Dorsolateral prefrontal cortex (tissue), 122 donors: ENCODE measurements at places on chromosomes 16 and 17.

DNA sequence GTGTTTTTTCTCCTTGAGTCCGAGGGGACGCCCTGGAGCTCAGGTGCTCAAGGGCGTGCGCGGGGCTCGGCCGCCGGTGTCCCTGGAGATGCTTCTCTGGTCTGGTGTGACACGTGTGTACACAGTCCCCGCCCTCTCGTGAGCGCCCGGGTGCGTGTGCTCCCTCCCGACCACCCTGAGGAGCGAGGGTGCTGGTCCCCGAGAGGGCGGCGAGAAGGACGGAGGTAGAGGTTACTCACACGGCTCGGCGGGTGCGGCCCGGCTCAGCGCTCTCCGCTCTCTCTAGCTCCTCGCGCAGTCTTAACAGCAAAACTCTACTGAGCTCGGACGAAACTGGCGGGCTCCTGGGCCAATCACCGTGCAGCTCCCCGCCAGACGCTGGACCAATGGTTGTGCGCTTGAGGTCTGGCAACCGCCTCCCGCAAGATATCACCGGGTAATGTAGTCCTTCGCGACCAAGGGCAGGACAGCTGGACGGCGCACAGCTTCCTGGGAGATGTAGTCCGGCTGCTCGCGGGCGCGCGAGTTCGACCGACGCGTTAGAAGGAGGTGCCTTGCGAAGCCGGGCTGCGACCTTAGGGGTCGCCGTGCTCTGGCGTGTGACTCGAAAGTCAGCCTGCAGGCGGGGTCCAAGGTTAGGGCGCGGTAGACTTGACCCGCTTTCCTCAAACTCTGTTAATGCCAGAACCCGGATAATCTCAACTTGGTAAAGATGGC, at the start of gene SLC25A19:
TSS of gene SLC25A19 (minus strand) at position 319 of the 717 bp plus-strand sequence. CDS start 2,669 bp downstream, outside the sequence.
- peak; percentile 97 for DNase-seq

DNA sequence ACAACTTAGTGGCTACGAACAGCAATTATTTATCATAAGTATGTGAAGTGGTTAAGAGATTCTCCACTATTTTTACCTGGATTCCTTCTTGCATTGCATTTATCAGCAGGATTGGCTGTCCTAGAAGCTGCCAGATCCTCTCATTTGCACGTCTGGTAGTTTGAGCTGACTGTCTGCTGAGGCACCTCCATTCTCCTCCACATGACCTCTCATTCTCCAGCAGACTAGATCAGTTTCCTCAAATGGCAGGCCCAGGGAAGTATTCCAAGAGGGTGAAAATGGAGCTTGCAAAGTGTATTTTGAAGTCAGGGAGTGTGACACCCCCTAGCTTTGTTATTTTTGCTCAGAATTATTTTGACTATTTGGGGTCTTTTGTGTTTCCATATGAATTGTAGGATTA, 870.1 kb downstream of the CDH11 start:
- no peak for DNase-seq

DNA sequence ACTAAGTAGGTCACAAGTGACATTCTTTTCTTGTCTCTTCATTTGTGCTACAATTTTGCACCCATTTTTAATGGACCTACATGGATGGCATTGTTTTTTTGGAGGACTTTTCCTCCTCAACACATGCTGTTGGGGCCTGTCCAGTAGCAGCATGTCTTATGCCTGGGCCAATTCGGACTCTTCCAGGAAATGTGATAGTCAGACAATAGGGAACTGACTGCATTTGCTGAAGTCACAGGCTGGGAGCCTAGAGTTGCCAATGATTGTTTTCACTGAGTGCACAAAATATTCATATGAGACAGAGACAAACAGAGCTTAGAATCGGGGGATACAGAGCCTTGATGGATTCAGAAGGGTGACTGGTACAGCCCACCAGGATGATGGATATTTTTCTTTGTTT, 867.3 kb upstream of the GOT2 start:
- no peak for DNase-seq

- no peak for DNase-seq
These were observed 130.8 kb downstream of the XYLT1 start for GRCh38 chr16:17339764-17340541.
